Activated CD4-positive, alpha-beta T cell treated with anti-CD3 and anti-CD28 coated beads for 4 hours (primary cell): ENCODE measurements at places on chromosomes 3 and 15.

- no peak for DNase-seq
Observed at GRCh38 chr3:24220859-24221657, 273.6 kb downstream of the THRB start.

DNA sequence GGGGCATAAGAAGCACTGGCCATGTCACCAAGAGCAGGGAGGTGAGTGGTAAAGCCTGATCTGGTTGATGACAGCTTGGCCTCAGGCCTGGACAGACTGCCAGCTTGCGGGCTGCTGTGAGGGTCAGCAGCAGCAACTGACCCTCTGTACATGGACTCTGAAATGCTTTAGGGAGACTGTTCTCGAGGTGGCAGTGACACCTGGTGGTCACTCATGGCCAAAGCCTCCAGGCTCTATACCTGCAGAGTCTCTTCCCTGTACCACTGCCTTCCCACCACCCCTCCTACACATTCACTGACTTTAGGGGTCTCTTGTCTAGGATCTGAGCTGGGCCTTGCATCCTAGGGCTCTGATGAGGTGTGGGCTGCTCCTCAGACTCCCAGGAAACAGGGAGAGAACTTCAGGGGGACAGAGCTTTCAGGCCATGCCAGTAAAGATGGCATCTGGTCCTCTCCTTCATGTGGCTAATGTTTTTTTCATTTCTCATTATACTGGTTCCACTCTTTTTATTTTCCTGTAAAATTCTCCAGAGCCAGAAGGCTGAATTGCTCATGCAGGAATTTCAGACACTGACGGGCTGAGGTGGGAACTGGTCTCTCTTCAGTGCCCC, 17.2 kb upstream of the TIMP4 start:
- DNase-seq, result no peak

- DNase-seq, result no peak
Observed at GRCh38 chr3:103918336-103918735, 1448.4 kb upstream of the ALCAM start.

DNA sequence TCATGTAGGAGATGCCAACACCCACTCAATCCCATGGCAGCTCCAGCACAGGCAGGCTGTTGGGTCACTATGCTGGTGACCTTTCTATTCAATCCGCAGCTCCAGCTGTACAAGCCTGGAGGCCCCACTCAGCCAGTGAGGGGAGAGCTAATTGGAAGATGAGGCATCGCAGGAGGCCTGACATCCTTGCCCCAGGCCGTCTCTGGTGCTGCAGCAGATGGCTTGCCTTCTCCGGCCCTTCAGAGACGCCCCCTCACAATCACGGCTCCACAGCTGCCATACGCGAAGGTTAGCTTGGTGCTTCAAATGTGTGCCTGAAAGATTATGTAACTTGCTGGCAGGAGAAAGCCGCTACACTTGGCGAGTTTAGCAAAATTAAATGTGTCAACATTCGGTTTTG, 104.2 kb upstream of the CLSTN2 start:
- no peak for DNase-seq

DNA sequence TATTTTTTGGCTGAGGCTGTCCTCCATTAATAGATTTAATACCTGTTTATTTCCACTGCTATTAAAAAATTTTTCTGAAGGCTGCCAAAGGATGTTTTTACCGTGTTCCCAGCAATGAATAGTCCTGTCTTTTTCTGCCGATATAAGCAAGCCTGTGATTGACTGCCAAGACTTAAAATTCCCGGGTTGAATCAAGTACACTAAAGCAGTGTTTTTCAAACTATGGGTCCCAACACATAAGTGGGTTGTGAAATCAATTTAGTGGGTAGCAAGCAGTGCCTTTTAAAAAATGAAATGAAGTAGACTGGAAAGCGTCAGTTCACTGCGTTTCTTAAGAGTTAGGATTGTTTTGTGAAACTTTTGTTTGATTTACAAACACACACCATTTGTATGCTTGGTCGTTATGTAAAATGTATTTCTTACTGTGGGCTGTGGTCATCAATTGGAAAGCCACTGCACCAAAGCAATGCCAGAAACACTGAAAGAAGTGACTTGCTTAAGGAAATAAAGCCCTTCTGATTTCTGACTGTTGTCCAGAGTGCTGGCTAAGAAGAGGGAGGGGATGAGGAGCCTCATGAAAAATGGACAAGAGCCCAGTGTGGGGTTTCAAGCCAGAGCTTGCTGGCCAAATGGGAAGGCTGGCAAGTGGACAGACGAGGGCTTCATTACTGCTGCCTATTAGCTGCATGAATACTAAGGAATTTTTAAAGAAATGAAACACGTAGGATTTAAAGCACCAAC, 206.0 kb downstream of the THRB start:
- DNase-seq, result no peak

DNA sequence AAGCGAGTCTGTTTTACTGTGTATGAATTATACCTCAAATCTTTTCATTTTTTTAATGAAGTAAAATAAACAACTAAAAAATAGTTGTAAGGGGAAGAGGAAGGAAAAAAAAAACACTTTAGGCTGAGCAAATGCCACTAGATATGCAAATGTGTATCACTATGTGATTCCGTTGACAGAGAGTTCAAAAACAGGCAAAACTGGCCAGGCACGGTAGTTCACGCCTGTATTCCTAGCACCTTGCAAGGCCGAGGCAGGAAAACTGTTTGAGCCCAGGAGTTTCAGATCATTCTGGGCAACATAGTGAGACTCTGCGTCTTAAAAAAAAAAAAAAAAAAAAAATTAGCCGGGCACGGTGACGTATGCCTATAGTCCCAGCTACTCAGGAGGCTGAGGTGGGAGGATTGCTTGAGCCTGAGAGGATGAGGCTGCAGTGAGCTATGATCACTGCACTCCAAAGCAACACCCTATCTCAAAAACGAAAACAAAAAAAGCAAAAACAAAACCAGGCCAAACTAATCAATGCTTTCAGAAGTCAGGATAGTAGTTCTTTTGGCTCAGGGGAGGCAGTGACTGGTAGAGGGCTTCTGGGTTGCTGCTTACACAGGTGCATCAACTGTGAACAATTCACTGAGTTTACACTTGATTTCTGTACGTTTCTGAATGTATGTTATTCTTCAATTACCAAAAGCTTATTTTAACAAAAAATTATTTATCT, 7.4 kb downstream of the PRC1 start:
- DNase-seq, result no peak

- DNase-seq, result no peak
Observed at GRCh38 chr3:21587894-21588293, 163.1 kb downstream of the ZNF385D start.

- DNase-seq, result no peak
Observed at GRCh38 chr15:41804361-41804760, 23.5 kb upstream of the JMJD7 start.

DNA sequence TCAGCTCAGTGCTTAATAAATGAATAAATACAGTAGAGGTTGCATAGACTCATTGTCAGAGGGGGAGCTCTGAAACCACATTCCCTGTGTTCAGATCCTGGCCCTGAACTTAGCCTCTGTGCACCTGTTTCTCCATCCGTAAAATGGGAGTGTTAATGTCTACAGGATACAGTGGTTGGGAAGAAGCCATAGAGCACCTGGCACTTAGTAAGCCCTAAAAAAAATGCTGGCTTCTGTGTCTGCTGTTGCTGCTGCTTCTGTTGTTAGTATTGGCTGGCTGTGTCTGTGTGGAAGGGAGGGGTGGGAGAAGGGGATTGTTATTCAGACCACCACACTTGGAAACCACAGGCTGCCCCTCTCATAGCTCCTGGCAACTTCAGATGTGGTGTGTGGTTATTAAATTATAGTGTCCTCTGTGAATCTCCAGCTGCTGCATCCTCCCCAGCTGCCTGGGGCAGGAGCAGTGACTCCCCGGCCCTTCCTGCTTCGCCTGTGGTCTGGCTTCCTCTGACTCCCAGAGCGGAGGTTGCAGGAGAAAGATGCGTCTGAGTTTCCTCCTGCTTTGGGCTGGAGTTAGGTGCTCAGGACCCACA, 31.0 kb downstream of the FGD5 start:
- DNase-seq, result no peak

- DNase-seq, result no peak
Observed at GRCh38 chr3:160451602-160452001, 2.0 kb upstream of the TRIM59 start.

DNA sequence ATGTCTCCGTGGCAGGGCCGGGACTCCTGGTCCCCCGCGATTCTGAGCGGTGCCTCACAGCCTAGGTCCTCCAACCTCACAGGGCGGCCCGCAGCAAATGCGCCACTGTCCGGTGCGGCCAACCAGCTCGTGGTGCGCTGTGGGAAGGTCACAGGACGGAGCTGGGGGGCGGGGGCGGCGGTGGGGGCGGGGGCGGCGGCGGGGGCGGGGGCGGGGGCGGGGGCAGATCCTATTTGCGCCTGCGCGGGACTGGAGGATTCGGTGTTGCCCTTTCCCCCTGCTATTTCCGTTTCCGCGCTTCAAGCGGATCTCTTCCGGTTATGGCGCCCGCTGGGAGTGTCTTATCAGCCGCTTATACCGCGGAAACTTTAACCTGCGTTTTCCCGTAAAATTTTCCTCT, 106.7 kb upstream of the SNRPN start:
- DNase-seq, result no peak

- no peak for DNase-seq
Observed at GRCh38 chr3:172087198-172087597, 47.8 kb downstream of the FNDC3B start.

DNA sequence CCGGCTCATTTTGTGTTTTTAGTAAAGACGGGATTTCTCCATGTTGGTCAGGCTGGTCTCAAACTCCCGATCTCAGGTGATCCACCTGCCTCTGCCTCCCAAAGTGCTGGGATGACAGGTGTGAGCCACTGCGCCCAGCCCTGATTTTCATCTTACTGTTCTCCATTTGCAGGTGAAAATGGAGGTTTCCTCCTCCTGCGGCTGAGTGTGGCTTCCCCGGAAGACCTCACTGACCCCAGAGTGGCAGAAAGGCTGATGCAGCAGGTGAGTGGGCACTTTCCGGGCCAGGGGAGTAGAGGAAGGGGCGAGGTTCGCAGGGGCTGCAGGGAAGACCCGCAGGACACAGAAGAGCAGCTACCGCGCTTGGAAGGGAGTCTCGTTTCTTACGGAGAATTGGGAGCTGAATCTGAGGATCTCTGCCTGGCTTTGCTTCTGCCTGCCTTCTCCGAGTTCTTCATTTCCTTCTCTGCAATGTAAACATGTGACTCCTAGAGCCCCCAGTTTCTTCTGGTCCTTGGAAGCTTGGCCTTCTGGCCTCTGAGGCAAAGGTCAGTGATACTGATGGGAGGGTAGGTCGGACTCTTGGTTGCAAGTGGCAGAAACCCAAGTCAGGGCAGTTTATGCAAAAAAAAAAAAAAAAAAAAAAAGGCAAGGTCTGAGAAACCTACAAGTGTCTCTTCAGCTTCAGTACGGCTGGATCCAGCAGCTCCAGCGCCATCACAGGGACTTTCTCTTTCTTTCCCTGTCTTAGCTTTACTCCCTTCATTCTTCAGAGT, 8.9 kb downstream of the MUC20 start:
- DNase-seq, result no peak

DNA sequence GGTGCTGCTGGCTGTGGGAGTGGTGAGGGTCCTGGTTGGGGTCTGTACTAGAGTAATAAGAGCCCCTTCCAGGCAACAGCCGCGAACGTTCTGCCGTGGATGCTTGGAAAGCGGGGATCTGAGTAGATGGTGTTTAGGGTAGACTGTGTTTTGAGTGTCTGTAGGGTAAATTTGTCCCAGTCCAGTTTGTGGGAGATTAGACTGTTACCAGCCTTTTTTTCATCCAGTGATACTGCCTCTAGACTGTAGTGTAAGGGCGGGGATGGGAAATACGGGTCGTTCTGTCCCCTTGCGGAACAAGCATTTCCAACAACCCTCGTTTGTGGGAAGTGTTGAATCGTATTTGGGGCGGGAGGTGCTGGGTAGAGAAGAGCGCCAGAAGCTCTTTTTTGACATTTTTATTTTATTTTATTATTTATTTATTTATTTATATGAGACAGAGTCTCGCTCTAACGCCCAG, 424 bp downstream of the HAUS2 start:
- no peak for DNase-seq

DNA sequence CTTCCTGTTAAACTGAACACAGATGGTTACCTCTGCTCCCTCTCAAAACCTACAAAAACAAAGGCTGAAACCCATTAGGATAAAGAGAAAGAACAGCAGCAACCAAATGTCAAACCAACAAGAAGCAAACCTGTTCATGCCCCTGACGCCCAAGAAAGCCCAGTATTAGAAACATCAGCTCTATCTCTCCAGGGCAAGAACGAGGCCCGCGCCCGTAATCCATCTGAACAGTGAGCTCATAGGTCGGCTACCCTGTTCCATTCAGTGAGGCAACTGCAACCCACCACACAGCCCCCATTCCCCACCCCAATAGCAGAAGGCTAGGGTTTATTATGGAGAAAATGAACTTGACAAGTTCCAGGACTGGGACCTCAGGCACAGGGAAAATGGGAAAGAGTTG, 10.0 kb downstream of the LSG1 start:
- no peak for DNase-seq

GRCh38 chr3:15973414-15973813, 175.6 kb upstream of the ANKRD28 start:
- no peak for DNase-seq

DNA sequence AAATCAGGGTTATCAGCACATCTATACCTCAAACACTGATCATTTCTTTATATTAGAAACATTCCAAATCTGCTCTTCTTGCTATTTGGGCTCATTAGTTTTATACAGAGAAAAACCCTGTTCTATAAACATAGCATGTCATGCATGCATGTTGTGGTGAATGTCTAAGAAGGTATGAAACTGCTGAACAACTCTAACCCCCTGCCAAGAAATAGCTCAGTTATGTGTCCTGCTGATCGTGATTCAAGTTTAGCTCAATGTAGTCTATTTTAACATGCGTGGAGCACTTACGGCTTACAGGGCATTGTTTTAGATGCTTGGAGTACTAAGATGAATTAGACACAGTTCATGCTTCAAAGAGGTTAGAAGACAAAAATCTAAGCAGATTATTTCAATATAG, 35.8 kb downstream of the MYH15 start:
- no peak for DNase-seq

GRCh38 chr3:42730706-42731420, 28.3 kb upstream of the HHATL start:
- DNase-seq, result no peak

DNA sequence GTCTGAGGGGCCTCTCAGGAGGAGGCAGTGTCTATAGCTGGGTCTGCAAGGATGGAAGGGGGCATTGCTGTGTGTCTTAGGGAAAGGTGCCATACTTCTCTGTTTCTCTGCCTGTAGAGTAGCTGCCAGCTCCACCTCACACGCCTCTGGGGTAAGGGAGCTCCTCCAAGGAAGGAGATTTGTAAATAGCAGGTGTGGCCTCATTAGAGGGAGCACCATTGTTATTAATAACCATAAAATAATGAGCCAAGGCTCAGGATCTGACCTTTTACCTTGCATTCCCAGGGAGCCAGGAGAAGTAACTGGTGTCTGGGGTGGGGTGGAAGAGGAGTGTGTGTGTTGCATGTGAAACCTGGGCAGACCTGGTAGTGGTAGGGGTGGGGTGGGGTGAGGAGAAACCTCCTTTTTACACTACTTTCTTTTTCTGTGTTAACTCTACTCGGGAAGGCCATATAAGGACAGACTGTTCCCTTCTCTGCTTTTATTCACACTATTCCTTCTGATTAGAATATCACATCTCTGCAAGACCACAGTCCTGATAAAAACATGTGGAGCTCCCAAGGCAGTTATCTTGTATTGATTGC, 2.2 kb upstream of the C15orf39 start:
- no peak for DNase-seq
